ENCODE measurements at places on chromosomes 5 and 9. TPM values are rescaled to one million over a fixed set of nuclear protein-coding genes. Genes with fewer than 3 reads are reported as not detected.

MEF2C gene
- polyA plus RNA-seq: not detected

SLC25A2 gene
- not detected for polyA plus RNA-seq

SLU7 gene
- 94.1 TPM for polyA plus RNA-seq

NFIB gene
- not detected for polyA plus RNA-seq

NMRK1 gene
- 48.4 TPM for polyA plus RNA-seq

ALDH1A1 gene
- polyA plus RNA-seq: not detected

NUTM2G gene
- polyA plus RNA-seq: 0.14 TPM

NUTM2F gene
- polyA plus RNA-seq: not detected

ANKRD34B gene
- not detected for polyA plus RNA-seq

DND1 gene
- not detected for polyA plus RNA-seq

KIAA0825 gene
- 1.7 TPM for polyA plus RNA-seq

C9orf153 gene
- not detected for polyA plus RNA-seq

FOXI1 gene
- polyA plus RNA-seq: not detected

PANK3 gene
- 4.8 TPM for polyA plus RNA-seq

BOD1 gene
- polyA plus RNA-seq: 17.1 TPM

RANBP17 gene
- polyA plus RNA-seq: not detected

IL11RA gene
- 5.3 TPM for polyA plus RNA-seq

PSD2 gene
- 0.12 TPM for polyA plus RNA-seq

TLX3 gene
- polyA plus RNA-seq: not detected

ENTR1 gene
- polyA plus RNA-seq: 13.1 TPM

PDLIM4 gene
- not detected for polyA plus RNA-seq

HMMR gene
- polyA plus RNA-seq: 0.18 TPM

CCNJL gene
- not detected for polyA plus RNA-seq

GMCL2 gene
- not detected for polyA plus RNA-seq

OSMR gene
- polyA plus RNA-seq: not detected

VAV2 gene
- 1.1 TPM for polyA plus RNA-seq

PCDHB9 gene
- polyA plus RNA-seq: not detected

PCDHGA2 gene
- not detected for polyA plus RNA-seq

GARIN3 gene
- not detected for polyA plus RNA-seq

GADD45G gene
- polyA plus RNA-seq: 0.62 TPM

CRB2 gene
- 0.05 TPM for polyA plus RNA-seq

RNF208 gene
- polyA plus RNA-seq: not detected
